Right forelimb (tissue), 1 donor: ENCODE measurements at places on chromosomes 2 and 18.

GRCh38 chr2:235746257-235746934, 252.6 kb downstream of the AGAP1 start:
- DNase-seq: peak; percentile 75

GRCh38 chr18:36724169-36724568, 104.6 kb downstream of the TPGS2 start:
- DNase-seq: no peak

DNA sequence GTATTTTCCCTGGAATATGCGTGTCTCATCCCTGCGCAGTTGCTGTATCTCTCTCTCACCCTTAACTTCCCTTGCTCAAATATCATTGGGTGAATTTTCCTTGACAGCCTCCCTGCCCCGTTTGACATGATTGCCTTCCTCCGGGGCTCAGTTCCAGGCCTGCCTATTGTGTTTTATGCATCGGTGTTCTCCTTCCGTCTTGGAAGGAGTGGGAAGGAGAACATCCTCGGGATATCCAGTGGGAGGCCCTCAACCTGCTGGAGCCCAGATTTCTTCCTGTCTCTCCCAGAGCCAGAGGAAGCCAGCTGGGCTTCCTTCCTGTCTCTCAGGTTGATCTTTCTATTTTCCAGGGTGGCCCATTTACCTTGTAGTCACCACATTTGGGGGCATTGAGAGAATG, 434.7 kb upstream of the HS6ST1 start:
- DNase-seq: no peak

DNA sequence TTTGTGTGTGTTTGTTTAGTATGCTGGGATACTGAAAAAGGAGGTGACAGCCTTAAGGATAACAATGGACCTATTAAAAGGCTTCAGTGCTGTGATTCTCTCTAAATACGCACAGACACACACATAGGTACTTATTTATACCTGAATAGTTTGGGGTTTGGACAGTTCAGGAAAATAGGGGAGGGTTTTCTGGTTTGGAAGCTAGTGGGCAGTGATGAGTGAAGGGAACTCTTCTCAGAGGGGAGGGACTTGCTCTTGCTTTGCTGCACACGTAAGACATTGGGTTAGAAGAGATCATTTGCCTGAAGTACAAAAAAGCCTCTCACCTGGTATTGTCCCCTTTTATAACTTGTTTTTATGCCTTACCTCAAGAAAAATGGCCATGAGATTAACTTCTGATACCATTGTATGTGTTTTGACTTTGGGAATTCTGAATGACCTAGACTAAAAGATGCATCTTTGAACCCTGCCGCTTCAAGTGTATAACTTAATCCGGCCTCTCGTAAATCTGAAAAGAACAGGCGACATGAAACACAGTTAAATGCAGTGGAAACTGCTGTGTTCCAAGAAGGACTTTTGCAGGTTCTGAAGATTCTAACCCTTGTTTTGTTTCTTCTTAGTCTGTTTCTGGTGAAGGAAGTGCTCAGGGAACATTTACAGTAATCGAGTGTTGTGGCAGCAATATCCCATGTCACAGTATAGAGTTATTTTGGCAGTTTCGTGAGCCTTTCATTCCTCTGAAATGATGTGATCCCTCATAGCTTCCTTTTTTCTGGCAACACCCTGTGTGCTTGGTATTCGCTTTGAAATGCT, 2.5 kb downstream of the CRIM1 start:
- no peak for DNase-seq

GRCh38 chr2:118095610-118096009, 7.3 kb downstream of the INSIG2 start:
- DNase-seq: no peak

GRCh38 chr2:102245266-102246151, 58.7 kb downstream of the IL1RL2 start:
- DNase-seq: no peak

DNA sequence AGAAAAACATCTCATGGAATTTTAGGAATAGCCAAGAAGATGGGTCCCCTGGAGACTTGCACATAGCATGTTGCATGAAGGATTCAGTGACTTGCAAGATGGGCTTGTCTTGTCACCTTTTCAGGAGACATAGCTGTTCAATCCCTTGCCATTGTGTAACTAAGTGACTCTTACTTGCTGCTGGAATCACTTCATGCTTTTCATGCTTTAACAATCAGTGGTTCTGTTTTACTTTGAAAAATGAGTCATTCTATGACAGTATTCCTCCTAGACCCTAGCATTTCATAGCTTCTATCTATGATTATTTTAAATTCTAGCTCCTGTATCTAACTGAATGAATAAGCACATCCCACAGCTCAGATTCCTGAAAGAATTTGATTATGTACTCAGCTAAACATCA, 2.8 kb downstream of the KYNU start:
- no peak for DNase-seq

DNA sequence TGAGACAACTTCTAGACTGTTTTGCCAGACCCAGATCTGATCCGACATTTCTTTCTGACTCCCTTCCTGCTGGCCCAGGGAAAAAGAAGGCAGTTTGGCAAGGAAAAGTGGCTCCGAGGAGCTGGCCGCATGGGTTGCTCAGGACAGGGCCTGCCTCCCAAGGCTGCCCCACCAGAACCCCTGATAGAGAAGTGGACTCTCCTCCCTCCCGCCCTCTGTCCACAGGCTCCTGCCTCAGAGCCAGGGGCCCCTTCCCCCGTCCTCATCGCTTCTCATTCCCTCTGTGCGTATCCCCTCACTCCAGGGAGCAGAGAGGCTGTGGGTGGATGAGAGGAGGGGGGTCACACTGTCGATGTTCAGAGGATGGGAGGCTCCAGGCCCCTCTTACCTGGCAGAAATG, 110.2 kb downstream of the TNS1 start:
- DNase-seq: no peak

DNA sequence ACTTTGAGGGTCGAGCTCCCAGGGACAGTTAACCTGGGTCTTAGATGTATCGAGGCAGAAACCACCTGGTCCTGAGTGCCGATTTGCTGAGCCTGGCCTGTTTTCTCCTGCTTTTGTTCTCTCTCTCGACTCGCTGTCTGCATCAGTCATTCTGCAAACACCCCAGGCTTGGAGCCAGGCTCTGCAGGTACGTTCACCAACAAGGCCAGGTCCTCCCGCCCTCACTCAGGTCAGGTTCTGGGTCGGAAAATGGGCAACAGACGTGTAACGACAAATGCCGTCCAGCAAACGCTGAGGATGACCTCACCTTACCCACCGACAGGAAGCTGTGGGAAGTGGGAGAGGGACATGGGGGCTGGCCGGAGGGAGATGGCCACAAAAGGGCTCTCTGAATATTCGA, 57.7 kb upstream of the PXDN start:
- no peak for DNase-seq

DNA sequence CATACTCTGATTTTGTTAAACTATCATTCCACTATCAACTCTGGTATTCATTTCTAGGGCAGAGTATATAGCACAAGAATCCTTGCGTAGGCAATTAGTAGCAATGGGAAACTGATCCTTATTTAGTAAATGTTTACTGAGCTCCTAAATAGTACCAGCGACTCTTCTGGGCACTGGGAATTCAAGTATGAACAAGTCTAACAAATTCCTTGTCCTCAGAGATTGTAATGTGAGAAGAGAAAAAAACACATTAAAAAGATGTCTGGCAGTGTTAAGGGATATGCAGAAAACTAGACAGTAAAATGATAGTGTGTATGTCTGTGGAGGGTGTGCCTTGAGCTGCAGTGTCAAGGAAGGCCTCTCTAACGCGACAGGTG, 721 bp downstream of the METTL5 start:
- DNase-seq: no peak

GRCh38 chr2:151230627-151231140, 31.0 kb downstream of the RBM43 start:
- no peak for DNase-seq

- no peak for DNase-seq
These were observed 189.4 kb upstream of the ARL4C start for GRCh38 chr2:234686088-234686890.

- no peak for DNase-seq
These were observed 270.1 kb downstream of the TCF4 start for GRCh38 chr18:55317864-55318263.

- DNase-seq: no peak
These were observed 1624.9 kb upstream of the CELF4 start for GRCh38 chr18:39190508-39190907.

GRCh38 chr2:16394072-16394985, 271.3 kb downstream of the CYRIA start:
- DNase-seq: peak; percentile 58

DNA sequence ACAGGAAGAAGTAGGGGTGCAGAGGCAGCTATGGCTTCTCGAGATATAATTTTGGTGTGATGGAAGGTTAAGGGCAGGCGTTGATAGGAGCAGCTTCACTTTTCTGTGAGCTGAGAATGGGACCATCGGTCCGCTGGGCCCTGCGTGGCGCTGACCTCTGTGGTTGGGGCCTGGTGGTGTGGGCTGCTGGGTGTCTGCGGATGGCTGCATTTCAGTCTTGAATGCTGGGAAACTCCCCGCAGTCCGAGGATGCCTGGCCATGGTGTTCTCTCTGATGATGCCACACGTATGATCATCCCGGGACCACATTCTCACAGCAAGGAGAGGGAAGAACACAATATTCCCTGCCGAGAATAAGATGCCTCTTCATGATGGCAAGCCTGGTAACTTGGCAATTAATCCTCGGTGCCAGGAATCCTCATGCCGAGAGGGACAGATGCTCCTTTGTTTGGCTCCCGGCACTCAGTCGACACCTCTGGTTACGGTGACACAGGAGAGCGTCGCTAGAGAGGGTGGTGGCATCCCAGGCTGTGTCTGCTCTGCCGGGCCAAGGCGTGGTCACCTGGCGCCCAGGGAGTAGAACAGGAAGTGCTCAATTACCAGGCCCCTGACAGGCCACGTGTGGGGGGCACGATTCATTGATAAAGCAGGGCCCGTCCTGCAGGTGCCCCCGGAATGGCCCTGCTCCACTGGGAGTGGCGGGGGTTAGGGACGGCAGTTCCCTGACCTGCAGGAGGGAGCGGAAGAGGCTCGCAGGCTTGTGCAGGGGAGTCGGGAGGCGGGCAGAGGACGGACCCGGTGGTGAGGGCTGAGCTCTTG, 119.4 kb upstream of the CTDP1 start:
- no peak for DNase-seq

DNA sequence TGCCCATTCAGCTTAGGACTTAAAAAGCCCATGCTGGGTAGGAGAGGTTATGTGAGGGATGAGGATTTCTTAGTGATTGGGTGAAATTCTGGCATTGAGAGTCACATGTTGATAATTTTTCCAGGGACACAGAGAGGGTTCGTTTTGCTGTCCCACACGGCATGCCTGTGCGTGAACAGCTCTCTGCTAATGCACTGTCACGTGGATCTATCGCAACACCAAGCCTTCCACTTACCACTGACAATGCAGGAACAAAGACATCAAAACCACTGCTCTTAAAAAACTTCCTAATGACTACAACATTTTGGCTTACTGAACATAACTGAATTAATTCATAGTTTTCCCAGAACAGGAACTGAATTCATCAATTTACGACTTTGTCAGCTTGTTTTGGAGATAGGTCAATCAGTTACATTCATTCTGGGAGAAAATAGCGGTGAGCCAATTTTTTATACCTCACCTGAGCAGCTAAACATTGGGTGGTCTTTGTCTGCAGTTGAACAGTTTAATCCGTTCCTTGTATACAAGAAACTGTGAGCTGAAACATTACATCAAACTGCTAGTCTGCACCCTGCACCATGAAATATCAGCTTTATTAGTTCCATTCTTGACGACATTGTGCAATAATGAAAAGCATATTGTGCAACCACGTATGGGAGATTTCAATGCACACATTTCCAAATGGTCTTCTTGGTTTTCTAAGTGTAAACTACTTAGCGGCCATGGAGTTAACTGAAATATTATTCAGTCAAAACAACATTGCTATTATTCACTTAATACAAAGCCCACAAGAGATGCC, 127.1 kb downstream of the LPIN1 start:
- no peak for DNase-seq

- DNase-seq: no peak
These were observed 339.3 kb downstream of the LRP1B start for GRCh38 chr2:141791521-141791920.

DNA sequence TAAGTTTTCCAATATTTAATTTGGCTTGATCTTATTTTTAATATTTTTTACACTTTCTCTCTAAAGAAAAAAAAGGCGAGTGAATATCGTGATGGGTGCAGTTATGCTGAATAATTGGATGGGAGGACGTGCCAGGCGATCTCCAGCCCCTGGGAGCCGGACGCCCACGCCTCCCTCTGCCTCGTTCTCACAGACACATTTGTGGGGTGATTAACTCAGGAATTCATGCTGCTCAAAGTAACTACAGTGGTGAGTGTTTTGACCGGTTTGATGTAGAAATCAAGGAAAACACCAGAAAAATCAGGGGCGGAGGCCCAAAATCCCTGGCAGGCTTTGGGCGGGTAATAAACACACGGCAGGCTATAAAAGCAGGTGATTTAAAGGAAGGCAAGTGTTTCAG, 736.8 kb upstream of the SALL3 start:
- no peak for DNase-seq

GRCh38 chr18:54888933-54889332, 60.7 kb downstream of the RAB27B start:
- DNase-seq: no peak

- DNase-seq: no peak
These were observed 4.5 kb downstream of the TIMM21 start for GRCh38 chr18:74152857-74153256.

GRCh38 chr2:46499392-46499785, 20.0 kb downstream of the TMEM247 start:
- DNase-seq: no peak

DNA sequence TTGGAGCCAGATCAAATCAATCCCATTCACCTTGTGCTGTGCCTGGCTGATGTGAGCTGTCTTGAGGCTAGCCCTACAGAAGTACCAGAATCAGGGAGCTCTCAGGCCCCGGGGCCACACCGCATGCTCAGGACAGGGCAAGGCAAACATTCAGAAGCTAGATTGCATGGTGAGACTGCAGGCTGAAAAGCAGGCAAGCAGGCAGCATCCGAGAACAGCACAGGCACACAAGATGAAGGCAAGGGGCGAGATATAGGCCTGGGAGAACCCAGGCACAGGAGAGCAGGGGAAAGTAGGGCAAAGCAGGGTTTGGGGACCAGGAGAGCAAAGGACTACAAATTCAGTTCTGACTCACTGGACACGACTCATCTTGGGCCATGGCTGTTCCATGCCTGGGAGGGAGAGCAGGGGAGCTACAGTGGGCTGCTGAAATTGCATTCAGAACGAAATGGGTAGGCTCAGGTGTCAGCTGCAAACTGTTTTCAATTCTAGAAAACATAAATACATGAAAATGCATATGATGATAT, 59.6 kb downstream of the GALNT14 start:
- DNase-seq: no peak
